ENCODE measurements at places on chromosomes 7 and 10.

DNA sequence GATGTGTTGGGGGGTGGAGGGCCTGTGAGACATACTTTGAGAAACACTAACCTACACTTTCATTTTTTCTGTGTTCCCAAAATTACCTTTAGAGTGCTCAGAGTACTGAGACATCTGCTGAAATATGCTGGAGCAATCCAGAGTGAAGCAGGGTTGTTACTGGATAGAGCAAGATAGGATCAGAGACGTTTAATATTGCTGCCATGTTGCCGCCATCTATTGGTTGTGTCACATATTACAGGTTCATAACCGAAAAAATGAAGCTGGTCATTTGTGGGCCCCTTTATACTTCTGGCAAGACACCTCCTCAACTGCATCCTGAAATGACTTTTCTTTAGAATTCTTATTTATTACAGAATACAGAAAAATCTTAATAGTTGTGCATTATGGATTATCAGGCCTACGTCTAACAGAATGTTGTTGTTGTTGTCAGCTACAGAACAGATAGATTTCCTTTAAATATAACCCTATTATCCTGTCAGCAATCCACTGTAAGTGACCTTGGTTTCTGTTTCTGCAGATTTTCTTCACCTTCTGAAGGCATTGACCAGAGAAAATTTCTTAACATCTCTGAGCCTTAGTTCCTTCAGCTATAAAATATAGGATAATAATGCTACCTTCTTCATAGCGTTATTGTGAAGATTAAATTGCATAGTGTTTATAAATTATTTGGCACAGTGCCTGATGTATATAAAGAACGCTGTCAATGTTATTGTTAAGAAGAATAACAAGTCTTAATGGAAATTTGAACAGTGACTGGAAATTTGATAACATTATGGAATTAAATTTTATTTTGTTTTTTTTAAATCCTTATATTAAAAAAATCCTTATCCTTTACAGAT lies 16.2 kb upstream of the DLD start:
- no peak for DNase-seq

- DNase-seq, result no peak
Measured at GRCh38 chr7:93145354-93145753, 2.8 kb downstream of the SAMD9L start.

- DNase-seq, result no peak
Measured at GRCh38 chr10:52883996-52884871, 111.7 kb upstream of the MBL2 start.

DNA sequence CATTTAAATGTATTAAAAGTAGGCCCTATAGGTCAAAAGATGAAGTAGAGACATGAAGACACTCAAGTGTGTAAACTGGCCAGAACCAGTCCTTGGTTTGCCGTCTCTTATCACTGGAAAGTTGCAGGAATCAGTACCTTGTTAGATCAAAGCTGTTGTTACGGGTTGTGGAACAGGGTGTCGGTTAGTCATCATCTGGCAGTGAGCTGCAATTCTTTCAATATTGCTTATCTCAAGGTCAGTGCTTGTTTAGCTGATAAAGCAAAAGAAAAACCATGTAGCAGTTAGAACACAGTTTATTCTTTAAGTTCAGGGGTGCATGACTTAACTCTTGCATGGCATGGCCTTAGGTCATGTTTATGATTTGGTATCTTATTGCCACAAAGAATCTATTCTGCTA lies 10.0 kb upstream of the SLC13A1 start:
- DNase-seq, result no peak

GRCh38 chr10:102508506-102508905 lies 4.7 kb downstream of the SUFU start:
- no peak for DNase-seq

- no peak for DNase-seq
Measured at GRCh38 chr7:12756821-12757220, 69.4 kb downstream of the ARL4A start.

- DNase-seq, result no peak
Measured at GRCh38 chr7:26556061-26556881, 264.6 kb downstream of the SNX10 start.

- DNase-seq, result no peak
Measured at GRCh38 chr7:52944921-52945320, 90.5 kb upstream of the POM121L12 start.

DNA sequence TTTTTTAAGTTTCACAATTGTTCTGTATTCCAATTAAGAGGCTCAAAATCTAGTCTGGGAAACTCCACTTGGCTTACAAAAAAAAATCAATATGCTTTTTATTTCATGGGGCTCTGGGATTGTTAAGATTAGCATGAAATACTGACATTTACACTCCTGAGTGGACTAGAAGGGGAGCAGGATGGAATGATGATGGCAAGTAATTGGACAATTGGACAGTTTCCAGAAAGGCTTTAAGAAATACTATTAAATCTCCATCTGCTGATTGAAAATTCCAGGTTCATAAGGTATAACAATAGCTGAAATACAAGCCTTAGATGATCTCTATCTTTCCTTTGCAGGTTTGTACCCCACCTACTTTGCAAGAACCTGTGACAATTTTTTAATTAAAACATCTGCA lies 184.4 kb downstream of the LRRTM3 start:
- DNase-seq, result no peak

DNA sequence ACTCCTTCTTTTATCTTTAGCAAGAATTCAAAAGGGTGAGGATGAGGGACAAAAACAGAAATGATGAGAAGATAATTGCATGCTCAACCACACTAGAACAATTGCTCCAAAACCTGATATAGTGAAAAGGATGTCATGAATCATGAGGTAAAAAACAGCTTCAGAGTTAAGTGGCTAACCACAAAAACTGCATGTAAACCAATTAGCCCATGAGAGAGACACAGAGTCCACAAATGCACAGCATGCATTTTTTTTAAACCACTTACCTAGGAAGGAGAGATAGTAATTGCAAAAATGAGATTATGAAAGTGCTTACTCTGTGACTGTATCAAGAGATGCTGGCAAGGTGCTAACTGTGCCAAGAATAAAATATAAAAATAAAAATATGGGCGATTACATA lies 132.9 kb downstream of the MBL2 start:
- DNase-seq, result no peak

DNA sequence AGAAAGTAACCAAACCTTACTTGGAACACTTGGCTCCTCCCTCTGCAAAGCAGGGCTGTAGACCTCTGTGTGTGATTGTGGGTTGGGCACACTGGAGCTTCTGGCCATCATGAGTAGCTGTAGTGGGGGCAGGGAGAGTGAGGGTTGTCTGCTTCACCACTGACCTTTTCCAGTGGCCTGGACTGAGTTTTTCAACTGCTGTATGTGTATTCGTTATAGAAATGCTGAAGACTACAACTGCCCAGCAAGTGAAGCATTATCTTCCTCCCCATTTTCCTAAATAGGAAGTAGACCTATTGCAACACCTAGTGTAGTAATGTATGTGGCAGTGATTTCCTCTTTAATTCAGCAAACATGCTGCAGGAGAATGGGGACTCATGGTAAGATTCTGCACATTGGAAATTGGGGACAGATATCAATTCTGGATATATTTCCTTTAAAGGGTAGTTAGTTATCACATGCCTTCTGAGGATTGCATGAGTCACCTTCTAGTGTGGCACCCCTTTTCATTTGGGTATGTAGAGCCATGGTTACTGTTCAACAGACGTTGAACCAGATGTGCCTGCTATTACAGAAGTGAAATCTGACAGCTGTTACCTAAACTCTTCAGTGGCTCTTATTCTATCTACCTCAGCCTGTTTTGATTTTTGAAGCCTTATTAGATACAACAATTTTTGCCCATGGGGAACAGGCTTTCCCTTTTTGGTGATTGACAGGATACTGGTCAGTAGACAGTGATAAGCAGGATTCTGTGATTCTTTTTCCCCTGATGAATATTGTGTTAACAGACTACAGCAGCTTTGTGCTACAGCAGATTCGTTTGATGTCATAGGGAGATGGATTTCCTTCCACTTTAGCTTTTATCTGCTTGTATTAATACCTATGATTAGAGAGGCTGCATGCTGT lies 130.9 kb downstream of the SND1 start:
- DNase-seq, result no peak

GRCh38 chr7:71972534-71972933 lies 439.6 kb downstream of the CALN1 start:
- no peak for DNase-seq

DNA sequence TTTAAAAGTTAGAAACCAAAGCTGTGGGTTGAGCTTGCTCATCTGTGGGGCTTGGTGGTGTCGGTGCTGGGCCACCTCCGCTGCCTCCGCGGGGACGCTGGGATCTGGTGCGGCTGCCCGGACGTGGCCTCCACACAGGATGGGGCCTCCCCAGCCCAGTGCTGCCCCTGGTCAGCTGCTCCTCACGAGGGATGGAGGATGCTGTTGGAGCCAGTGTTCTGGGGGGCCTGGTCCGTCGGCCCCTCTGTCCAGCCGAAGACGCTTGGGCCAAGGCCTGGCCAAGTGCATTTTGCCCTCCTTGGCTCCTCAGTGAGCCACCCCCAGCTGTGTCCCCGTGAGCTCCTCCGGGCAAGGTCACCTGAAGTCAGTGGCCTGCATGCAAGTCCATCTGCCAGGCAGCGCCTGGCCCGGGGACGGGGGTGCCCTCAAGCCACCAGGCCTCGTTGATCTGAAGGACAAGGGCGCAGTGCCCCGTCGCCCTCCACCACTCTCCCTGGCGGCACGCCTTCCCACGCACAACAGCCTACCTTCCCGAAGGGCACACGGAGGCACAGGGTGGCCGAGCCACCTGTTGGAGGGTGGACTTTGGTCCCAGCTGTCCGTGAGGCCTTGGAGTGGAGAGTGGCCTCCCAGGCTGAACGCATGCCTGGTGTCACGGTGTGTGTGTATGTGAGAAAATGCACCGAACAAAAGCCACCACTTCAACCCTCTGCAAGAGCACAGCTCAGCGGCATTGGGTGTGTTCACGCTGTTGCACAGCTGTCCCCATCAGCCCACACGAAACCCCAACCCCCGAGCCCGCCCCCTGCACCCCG lies 27.3 kb downstream of the KNDC1 start:
- DNase-seq, result no peak

All from activated naive CD8-positive, alpha-beta T cell treated with anti-CD3 and anti-CD28 coated beads, Interleukin-2, amount 10 ng/mL, durations not matched to agents 7 days and 5 days (primary cell).